Natural killer cell treated with Interleukin-12 subunit alpha and Interleukin-12 subunit beta and Interleukin-15 and Interleukin-18, amount 100 ng/mL, for 72 hours (primary cell): ENCODE measurements at places on chromosomes 3 and 15. TPM values are rescaled to one million over a fixed set of nuclear protein-coding genes. Genes with fewer than 3 reads are reported as not detected.

- no peak for DNase-seq
Measured at GRCh38 chr15:101432982-101433381, 56.5 kb downstream of the PCSK6 start.

DNA sequence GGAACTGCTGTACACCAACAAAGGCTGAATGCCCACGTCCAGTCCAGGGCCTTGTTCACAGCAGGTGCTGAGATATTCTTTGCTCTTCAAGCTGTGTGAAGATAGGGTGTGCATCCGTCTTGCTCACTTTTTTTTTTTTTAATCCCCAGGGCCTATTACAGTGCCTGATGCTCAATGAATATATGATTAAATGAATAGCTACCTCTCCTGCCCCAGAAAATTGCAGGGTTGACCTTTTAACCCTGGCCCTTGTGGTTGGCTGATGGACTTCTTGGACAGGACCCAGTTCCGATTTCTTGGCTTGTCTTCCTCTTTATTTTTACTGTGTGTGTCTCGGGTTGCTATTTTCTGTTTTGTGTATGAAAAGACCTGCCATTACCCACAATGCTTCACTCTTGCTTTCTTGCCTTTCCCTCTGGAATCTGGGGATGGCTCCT, 2.9 kb upstream of the FYTTD1 start:
- DNase-seq: no peak

GRCh38 chr3:52444860-52445793, at the start of gene SEMA3G:
Gene SEMA3G (minus strand): TSS chr3:52445103. CDS start chr3:52445027, 76 bp downstream.
- peak; percentile 76 for DNase-seq

Gene TMCO5A
- total RNA-seq: not detected

DNA sequence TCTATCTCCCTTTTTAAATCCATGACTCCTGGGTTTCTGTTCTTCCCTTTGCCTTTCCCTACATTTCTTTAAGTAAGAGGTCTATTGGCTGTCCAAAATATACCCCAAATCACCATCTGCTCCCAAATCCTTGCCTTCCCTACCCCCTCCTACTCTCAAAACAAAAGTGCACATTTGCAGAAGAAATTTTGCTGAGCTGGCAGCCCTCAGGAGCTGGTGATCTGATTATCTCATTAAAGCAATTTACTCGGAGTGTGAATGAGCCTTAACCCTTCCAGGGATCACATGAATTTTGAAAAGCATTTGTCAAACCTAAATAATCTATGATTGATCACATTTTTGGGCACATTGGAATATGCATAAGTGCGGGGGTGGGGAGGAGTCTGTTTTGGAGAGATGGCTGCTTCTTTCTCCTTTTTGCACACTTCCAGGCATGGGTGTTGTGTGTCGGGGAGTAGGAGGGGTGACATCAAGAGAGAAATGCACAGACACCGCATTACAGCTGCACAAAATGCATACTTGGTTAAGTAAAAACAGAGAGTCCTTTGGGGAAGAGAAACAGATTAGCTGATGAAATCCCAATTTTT, 892.6 kb downstream of the TUSC7 start:
- DNase-seq: no peak

DNA sequence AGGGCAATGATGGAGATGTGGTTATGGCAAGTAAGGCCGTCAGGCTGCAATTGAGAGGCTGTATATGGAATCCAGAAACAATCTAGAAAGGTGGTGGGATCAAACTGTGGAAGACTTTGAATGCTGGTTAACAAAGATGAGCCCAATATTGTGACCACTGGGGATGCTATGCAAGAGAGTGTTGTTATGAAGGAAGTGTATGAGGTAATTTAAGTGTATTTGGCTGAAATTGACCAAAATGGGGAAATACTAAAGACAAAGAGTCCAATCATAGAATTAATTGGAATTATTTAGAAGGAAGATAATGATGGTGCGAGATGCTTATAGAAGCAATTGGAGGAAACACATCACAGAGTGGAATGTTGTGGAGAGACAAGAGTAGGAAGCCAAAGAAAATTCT, 24.5 kb downstream of the BTLA start:
- no peak for DNase-seq

DNA sequence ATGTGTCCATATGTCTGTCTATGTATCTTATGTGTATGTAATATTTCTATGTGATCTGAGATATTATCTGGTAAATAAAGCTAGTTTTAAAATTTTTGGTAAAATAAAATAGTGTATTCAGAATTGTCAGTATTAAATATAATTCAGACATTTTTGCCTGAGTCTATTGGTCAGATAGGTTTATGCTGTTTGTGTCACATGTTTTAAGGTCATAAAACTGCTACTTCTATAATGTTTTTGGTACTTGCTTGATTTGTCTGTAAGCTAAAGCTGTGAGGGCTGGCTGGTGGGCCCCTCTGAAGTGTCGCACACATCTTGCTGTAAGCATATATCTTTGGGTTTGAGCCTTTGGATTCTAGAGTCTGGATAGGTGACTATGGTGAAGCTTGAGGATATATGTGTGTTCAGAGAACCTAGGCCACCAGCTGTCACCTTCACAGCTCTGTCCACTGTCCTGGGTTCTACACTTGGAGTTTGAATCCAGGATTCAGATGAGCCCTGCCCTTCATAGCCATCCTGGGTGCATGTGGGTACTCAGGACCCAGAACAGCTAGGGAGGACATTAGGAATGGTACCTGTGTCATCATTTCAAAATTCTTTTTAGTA, 71.8 kb upstream of the STRIT1 start:
- DNase-seq: no peak

GRCh38 chr3:152516216-152516615, 247.5 kb downstream of the MBNL1 start:
- DNase-seq: no peak

DNA sequence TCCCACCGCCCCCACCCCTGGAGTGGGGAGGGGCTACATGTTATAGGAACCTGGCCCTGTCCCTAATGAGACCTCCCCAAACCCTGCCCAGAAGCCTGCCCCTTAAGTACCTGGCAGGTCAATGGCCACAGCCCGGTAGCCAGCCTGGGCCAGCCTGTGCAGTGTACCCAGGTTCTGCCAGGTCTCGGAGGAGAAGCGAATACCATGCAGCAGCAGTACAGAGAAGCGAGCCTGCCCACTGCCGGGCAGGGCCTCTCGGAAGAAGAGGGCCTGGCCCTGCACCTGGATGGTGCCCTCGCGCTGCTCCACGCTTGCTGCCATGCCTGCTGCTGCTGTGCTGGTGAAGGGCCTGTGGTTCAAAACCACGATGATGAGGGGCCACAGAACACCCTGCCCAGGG, 2.5 kb downstream of the ABHD14B start:
- DNase-seq: no peak

- DNase-seq: no peak
Measured at GRCh38 chr3:136211547-136211946, 15.4 kb upstream of the MSL2 start.

DNA sequence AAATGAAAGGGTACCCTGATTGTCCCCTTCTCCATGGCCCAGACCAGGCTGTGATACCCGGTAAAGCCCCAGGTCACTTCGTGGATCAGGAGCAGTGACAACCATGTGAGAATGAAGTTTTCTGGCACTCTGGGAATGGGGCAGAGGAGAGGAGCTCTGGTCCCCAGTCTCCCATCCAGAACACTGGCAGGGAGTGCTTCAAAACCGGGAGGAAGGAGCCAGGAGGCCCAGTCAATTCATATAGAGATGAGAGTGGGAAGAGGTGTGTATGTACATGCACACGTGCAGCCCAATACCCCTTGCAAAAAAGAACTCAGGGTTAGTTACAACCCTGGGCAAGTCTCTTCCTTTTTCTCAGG, 101.4 kb upstream of the TLE3 start:
- DNase-seq: no peak

GRCh38 chr3:125219261-125219701, 6.7 kb upstream of the SLC12A8 start:
- DNase-seq: no peak

DNA sequence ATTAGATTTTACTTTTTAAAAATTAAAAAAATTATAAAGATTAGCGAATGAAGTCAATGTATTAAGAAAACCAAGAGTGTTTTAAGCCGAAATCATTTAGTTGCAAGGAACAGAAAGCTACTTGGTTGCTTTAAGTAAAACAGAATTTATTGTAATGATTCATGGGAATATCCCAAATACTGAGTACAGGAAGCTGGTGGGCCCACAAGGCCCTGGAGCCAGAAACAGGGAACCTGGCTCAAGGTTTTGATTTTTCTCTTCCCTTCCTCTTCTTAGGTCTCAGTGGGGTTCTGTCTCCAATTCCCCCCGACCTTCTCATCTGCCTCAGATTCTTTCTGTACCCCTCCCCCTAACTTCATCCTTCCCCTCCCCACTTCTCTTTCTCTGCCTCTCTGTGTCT, 229.0 kb downstream of the TLE3 start:
- no peak for DNase-seq

Gene UROC1
- not detected for total RNA-seq

Gene LINGO1
- total RNA-seq: not detected

GRCh38 chr3:26668171-26668570, 45.6 kb downstream of the LRRC3B start:
- DNase-seq: no peak

Gene TRH
- not detected for total RNA-seq

DNA sequence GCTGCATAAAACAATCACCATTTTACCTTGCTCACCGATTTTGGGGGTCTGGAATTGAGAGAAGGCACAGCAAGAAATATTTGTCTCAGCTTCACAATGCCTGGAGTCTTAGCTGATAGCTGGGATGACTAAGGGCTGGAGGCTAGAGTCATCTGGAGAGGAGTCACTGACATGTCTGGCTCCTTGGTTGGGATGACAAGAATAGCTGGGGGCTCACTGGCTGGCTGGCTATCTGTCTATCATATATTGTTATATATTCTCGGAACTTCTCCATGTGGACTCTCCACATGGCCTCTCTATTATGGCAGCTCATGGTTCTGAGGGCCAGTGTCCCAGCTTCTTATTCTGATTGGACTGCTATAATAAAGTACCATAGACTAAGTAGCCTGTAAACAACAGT, 20.0 kb upstream of the TRIM71 start:
- no peak for DNase-seq

DNA sequence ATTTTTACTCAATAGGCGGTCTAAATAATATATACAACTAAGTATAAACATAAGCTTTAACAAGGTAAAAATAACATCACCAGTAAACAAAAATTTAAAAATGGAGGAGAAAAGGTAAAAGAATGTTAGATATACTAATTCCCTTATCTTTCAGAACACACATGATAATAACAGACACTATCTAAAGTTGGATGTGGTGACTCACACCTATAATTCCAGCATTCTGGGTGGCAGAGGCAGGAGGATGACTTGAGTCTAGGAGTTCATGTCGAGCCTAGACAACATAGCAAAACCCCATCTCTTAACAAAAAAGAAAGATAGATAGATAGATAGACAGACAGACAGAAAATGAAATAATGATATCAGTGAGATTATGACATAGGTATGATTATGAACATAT, 85.1 kb downstream of the STAG1 start:
- no peak for DNase-seq

Gene HTR3E
- not detected for total RNA-seq

Gene LSG1
- total RNA-seq: 38.7 TPM

Gene FRMD4B
- 27.1 TPM for total RNA-seq

Gene COX17
- 99.9 TPM for total RNA-seq

DNA sequence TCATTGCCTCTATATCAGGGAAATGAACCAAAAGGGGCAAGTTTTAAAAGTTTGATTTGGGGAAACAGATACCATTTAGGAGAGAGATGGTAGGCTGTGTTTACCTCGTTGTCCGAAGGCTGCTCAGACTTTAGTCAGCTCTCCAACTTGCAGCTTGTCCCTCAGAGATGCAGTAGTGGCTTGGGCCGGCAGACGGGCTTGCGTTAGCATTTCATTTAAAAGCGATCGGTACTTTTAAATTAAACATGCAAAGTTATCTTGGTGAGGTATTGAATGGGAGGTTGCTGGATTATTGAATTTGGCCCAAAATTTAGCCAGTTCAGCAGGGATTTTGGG, 26.2 kb downstream of the EEFSEC start:
- DNase-seq: no peak

Gene SLC38A3
- not detected for total RNA-seq

Gene CYP1A1
- 3.2 TPM for total RNA-seq

GRCh38 chr3:191026746-191027145, 164.3 kb upstream of the GMNC start:
- no peak for DNase-seq

Gene AMIGO3
- total RNA-seq: 1.0 TPM

Gene HGD
- total RNA-seq: 1.8 TPM

GRCh38 chr15:78077871-78078210, 330 bp upstream of the TBC1D2B start:
- no peak for DNase-seq

- DNase-seq: peak; percentile 60
Measured at GRCh38 chr15:35751413-35752133, 205.6 kb upstream of the DPH6 start.

DNA sequence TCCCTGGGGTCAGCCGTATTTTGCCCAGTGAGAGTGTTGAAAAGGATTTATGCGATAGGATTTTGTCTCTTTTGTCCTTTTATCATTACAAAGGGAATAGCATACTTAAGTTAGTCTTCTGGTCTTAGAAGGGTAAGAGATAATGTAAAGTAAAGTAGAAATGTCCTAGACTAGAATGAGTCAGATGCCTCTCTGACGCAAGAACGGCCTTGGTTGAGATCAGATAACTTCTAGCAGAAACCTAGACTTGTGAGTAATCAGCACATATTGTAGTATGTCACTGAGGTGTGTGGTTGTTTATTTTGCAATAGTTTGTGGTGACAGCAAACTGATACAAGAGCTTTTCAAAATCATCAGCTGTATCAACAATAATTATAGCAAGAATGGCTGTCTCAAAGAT, 866.1 kb downstream of the NSUN3 start:
- no peak for DNase-seq

GRCh38 chr15:75104804-75105557, 81.6 kb downstream of the PPCDC start:
- peak; percentile 79 for DNase-seq

GRCh38 chr3:120470870-120471269, 20.1 kb upstream of the FSTL1 start:
- no peak for DNase-seq

DNA sequence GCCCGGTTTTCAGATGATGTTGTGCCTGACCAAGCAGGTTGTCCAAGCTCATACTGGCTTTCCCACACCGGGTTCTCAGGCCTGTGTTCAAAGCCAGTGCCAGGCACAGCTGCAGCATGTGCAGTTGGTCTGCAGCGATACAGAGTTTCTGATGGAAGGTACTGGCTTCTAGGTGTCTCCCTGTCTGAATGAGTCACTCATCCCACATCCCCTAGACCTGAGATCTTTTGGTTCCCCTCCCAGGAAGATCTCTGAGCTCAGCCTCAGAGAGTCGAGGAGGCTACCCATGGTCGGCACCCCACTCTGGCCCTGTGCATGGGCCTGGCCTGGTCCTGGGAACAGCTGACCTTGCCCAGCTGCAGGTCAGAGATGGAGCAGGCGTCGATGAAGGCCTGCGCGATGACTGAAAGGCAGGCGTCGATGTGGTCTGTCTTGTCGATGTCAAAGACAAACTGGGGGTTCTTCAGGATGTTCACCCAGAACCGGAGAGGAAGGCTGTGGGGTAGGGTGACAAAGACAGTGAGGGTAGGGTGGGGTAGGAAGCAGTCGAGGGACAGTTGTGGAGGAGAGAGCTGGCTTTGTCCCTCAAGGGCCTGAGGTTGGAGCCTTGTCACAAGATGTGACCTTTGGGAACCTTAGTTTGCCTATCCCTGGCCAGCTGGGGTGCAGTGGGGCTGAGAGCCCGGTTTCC, 15.3 kb downstream of the H1-8 start:
- no peak for DNase-seq

- no peak for DNase-seq
Measured at GRCh38 chr3:146160321-146160963, 542 bp downstream of the PLOD2 start.

GRCh38 chr15:65595960-65596359, 15.0 kb downstream of the INTS14 start:
- DNase-seq: no peak

Gene BHLHE40
- 579 TPM for total RNA-seq

- no peak for DNase-seq
Measured at GRCh38 chr15:53665930-53666329, 93.5 kb downstream of the WDR72 start.
